ENCODE measurements at places on chromosomes 3 and 15. TPM values are rescaled to one million over a fixed set of nuclear protein-coding genes. Genes with fewer than 3 reads are reported as not detected.

- H3K36me3 ChIP-seq = peaks cover 18% of the 10 kb centered on the region
- no peak for DNase-seq
- H3K4me3 ChIP-seq = no peak overlapping the region
These were observed 3.9 kb downstream of the TOMM70 start for GRCh38 chr3:100396967-100397366.

- H3K36me3 ChIP-seq = no peaks in the 10 kb centered on the region
- H3K27me3 ChIP-seq = no peaks in the 10 kb centered on the region
- no peak overlapping the region for H3K27ac ChIP-seq
- H3K4me1 ChIP-seq = no peaks in the 10 kb centered on the region
These were observed 1441.5 kb downstream of the OTOL1 start for GRCh38 chr3:162938083-162938482.

GRCh38 chr3:23987356-23987755 is 42.3 kb downstream of the NR1D2 start:
- no peaks in the 10 kb centered on the region for H3K36me3 ChIP-seq
- DNase-seq = no peak
- H3K27ac ChIP-seq = no peak overlapping the region
- no peaks in the 10 kb centered on the region for H3K27me3 ChIP-seq
- H3K4me1 ChIP-seq = peaks cover 5% of the 10 kb centered on the region

DNA sequence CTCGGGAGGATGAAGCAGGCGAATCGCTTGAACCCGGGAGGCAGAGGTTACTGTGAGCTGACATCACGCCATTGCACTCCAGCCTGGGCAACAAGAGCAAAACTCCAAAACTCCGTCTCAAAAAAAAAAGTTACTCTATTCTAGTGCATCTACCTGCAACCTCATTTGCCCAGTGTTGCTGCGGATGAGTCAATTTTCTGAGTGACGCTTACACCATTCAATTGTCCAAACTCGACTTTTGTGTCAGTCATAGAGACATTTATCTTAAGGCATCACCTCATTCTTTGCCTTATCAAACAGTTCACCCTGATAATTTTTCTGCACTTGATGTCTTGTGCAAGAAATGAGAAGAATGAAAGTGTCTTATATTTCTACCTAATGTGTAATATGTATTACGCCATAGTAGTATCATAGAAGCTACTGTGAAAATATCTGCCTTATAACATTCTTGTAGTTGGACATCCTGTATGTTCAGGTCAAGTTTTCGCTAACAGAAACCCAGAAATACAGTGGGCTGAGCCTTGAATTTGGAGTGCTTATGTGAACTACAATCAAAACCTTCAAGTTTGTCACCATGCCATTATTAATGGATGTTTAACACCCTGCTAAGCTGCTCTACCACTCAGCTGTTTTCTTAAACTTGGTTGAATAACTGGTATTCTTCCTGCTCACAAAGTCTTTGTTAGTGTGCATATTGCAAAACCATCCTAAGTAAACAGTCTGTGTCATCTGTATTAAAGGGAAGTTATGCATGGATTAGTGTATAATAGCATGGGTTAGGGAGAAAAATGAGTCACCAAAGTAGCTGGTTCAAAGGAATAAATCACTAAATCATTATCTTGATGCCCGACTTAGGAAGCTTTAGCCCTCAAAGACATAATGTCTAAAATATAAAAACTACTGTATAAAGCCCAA is 531.0 kb upstream of the NR2F2 start:
- peaks cover 2% of the 10 kb centered on the region for H3K4me1 ChIP-seq
- H3K4me3 ChIP-seq = no peak overlapping the region
- H3K36me3 ChIP-seq = no peaks in the 10 kb centered on the region
- H3K27ac ChIP-seq = no peak overlapping the region

FBLN2 gene
- not detected for total RNA-seq

DNA sequence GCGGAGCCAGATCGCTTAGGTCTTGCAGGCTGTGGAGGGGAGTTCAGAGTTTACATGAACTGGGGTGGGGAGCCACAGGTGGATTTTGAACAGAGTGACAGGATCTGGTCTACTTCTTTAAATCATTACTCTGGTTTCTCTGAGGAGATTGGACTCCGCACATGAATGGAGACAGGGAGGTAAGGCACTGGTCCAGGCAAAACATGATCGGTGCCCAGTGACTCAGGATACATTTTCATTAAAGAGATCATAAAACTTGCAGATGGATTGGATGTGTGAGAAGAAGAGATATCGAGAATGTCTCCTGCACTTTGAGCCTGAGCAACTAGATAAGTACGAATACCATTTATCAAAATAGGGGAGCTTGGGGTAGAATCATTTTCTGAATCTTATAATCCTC is 61.8 kb upstream of the CMSS1 start:
- no peak for DNase-seq
- H3K27me3 ChIP-seq = peaks cover 34% of the 10 kb centered on the region
- no peaks in the 10 kb centered on the region for H3K36me3 ChIP-seq
- no peak overlapping the region for H3K27ac ChIP-seq
- no peaks in the 10 kb centered on the region for H3K4me1 ChIP-seq
- H3K4me3 ChIP-seq = no peak overlapping the region

- no peaks in the 10 kb centered on the region for H3K27me3 ChIP-seq
- peaks cover 5% of the 10 kb centered on the region for H3K4me1 ChIP-seq
- no peak overlapping the region for H3K27ac ChIP-seq
- peaks cover 47% of the 10 kb centered on the region for H3K36me3 ChIP-seq
These were observed 52.2 kb downstream of the ZNF148 start for GRCh38 chr3:125322917-125323316.

MUC20 gene
- total RNA-seq = 2.9 TPM

- H3K36me3 ChIP-seq = peaks cover 56% of the 10 kb centered on the region
- peaks cover 36% of the 10 kb centered on the region for H3K4me1 ChIP-seq
- H3K27ac ChIP-seq = no peak overlapping the region
- DNase-seq = no peak
These were observed 7.0 kb downstream of the SUCLG2 start for GRCh38 chr3:67647390-67647878.

- H3K27ac ChIP-seq = no peak overlapping the region
- H3K27me3 ChIP-seq = no peaks in the 10 kb centered on the region
- DNase-seq = no peak
- no peak overlapping the region for H3K4me3 ChIP-seq
- no peaks in the 10 kb centered on the region for H3K36me3 ChIP-seq
- H3K4me1 ChIP-seq = no peaks in the 10 kb centered on the region
These were observed 160.7 kb upstream of the CMC1 start for GRCh38 chr3:28080716-28081115.

- H3K4me1 ChIP-seq = no peaks in the 10 kb centered on the region
- no peak overlapping the region for H3K27ac ChIP-seq
- no peak overlapping the region for H3K4me3 ChIP-seq
- no peak for DNase-seq
- no peaks in the 10 kb centered on the region for H3K36me3 ChIP-seq
- no peaks in the 10 kb centered on the region for H3K27me3 ChIP-seq
These were observed 17.5 kb downstream of the CDIN1 start for GRCh38 chr15:36596915-36597314.

- H3K27me3 ChIP-seq = no peaks in the 10 kb centered on the region
- DNase-seq = no peak
- H3K4me3 ChIP-seq = no peak overlapping the region
- H3K4me1 ChIP-seq = peaks cover 17% of the 10 kb centered on the region
These were observed 45.8 kb upstream of the CCNB2 start for GRCh38 chr15:59059076-59059597.

SH2D7 gene
- total RNA-seq = not detected

DNA sequence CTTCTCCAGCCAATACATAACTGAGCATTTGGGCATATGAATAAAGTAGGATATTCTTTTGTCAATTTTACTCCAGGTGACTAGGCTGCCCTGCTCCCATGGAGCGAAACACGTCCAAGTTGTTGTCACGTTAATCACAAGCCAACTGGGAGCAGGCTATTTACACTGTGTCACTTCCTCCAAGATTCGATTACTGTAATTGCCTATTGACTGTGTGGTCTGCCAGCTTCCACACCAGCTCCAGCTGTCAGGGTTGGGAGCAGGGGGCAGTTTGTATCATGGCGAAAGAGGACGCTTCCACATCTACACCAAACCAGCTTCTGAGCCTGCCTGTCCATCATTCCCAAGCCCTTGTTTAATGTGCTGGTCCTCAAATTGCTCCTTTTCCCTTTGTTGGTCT is 89.2 kb upstream of the RORA start:
- H3K27ac ChIP-seq = no peak overlapping the region
- H3K4me3 ChIP-seq = no peak overlapping the region
- no peak for DNase-seq
- peaks cover 2% of the 10 kb centered on the region for H3K27me3 ChIP-seq
- no peaks in the 10 kb centered on the region for H3K4me1 ChIP-seq

BAHD1 gene
- 23.9 TPM for total RNA-seq

- DNase-seq = peak; percentile 89
- H3K27ac ChIP-seq = peak overlapping the region; percentile 95
- H3K4me3 ChIP-seq = peak overlapping the region; percentile 97
- peaks cover 21% of the 10 kb centered on the region for H3K36me3 ChIP-seq
These were observed 3.4 kb downstream of the VILL start for GRCh38 chr3:37993820-37994638.

GRCh38 chr3:21718943-21719591 is 31.9 kb downstream of the ZNF385D start:
- H3K4me3 ChIP-seq = no peak overlapping the region
- H3K27me3 ChIP-seq = no peaks in the 10 kb centered on the region
- no peaks in the 10 kb centered on the region for H3K36me3 ChIP-seq
- DNase-seq = no peak
- H3K4me1 ChIP-seq = no peaks in the 10 kb centered on the region

DNA sequence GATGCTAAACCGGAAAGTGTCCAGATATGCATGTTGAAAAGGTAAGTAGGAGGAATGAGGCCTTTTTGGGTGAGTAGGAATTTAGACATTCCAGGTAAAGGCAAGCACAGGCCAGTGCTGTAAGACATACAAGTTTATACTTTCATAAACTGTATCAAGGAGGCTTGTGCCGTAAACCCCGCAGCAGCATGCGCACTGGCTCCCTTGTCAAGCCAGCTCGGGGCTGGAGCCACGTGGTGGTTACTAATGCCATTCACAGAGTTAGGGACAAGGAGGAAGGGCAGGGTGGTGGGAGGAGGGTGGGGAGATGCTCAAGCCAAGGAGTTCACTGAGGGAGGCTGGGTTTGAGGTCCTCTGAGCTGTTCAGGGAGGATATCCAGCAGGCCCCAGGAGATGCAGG is 35.8 kb downstream of the PLD1 start:
- DNase-seq = no peak
- H3K36me3 ChIP-seq = no peaks in the 10 kb centered on the region
- H3K4me1 ChIP-seq = no peaks in the 10 kb centered on the region
- no peak overlapping the region for H3K4me3 ChIP-seq
- no peak overlapping the region for H3K27ac ChIP-seq
- H3K27me3 ChIP-seq = peaks cover 17% of the 10 kb centered on the region
